Activated gamma-delta T cell treated with anti-CD3 and anti-CD28 coated beads, Interleukin-2, amount 50 U/mL, for 16 hours (primary cell): ENCODE measurements at places on chromosomes 2 and 18.

DNA sequence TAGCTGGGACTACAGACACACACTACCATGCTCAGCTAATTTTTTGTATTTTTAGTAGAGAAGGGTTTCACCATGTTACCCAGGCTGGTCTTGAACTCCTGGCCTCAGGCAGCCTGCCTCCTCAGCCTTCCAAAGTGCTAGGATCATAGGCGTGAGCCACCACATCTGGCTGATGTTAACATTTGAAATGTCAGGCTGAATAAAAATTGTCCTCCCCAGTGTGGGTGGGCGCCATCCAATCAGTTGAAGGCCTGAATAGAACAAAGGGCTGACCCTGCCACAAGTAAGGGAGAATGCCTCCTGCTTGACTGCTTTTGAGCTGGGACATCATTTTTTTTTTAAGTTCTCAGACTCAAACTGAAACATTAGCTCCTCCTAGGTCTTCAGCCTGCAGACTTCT is 21.0 kb upstream of the RHOB start:
- no peak for DNase-seq

- no peak for DNase-seq
Observed at GRCh38 chr18:23712445-23712844, 23.2 kb downstream of the LAMA3 start.

GRCh38 chr18:79770826-79771225 is 26.9 kb upstream of the KCNG2 start:
- no peak for DNase-seq

DNA sequence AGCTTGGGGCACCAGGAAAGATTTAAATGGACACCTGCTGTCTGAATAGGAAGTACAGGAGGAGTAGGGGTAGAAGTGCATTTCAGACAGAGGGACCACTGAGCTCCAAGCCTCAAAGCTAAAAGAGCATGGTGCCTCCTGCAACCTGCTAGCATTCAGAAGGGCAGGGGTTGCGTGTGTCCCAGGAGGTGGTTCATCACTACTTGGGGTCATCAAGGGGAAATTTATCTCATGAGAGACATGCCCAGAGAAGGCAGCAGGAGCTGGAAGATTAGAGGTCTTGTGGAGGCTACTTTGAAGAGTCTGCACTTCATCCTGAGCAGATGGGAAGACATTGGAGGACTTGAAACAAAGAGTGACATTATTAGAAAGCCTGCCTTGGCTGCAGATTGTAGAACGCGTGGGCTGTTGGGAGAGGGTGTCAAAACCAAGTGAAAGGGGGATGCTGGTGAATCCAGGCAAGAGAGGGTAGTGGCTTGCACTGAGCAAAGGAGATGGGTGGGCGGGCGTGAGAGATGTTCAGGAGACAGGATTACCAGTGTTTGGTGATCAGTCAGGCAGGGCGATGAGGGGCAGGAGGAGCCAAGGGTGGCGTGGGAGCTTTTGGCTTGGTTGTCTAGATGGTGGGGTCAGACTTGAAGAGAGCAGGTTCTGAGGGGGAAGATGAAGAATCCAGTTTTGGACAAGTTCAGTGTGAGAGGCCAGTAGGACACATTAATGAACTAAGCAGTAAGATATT is 154.0 kb downstream of the DYSF start:
- DNase-seq, result no peak

DNA sequence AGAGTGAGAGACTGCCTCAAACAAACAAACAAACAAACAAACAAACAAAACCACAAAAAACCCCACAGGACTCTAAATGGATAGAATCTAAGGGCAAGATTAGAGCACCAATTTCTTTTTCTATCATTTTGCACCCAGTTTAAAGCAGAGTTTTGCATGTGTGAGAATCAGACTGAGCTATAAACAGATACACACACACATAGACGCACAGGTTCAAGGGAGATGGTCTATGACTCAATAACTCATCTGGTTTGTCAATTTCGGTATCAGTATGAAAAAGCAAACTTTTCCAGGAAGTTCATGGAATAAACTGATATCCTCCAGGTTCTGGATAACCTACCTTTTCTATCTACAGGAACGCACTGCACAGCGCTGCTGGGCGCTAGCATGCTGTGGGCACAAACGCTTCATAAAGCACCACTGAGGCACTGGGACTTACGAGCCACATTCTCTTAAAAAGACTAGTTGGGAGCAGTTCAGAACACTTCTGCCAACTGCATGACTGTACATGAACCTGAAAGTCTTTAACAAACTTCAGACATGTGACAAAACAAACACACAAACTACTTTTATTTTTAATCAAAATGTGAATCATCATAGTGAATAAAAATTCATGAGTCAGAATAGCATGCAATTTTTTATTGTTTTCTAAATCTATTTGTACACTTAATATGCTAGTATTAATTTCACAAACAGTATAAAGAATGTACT is 46.6 kb downstream of the ID2 start:
- DNase-seq, result no peak

DNA sequence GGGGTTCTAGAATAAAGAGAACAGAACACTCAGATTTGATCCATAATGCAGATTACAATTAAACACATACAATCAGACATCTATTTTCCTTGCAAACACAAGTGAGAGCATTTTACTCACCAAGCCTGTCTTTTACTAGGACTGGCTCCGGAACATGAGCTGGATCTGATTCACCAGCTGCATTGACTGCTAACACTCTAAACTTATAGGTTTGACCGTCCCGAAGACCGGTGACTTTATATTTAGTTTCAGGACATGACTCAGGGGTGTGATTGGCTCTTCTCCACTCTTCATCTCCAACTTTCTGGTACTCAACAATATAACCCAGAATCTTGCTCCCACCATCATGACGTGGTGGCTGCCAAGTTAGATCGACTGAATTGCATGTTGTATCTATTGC is 112.4 kb downstream of the PLEKHA3 start:
- no peak for DNase-seq

GRCh38 chr2:227462462-227462951 is 9.4 kb upstream of the AGFG1 start:
- no peak for DNase-seq
